ENCODE measurements at places on chromosomes 6 and 20. TPM values are rescaled to one million over a fixed set of nuclear protein-coding genes. Genes with fewer than 3 reads are reported as not detected.

DNA sequence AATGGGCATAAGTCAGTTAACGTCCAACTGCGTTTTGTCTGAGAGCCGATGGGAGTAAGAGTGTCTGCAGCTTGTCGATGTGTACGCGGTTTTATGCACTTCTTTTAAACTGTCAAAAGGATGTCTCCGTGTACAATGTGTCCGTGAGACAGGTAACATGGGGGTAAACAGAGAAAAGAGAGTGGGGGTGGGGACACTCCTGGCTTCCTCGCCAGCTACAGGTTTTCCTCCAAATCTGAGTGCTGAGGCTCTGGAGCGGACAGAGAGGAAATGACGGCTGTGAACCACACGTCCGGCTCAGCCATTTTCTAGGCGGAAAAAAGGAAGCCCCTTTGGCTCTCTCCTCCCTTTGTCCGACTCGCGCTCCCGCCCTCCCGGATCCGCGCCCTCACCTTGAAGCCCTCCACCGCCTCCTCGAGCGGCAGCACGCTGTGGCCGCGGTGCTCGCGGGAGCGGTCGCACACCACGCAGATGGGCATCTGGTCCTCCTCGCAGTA, 916 bp downstream of the TRIM27 start:
- peak; percentile 41 for DNase-seq

DNA sequence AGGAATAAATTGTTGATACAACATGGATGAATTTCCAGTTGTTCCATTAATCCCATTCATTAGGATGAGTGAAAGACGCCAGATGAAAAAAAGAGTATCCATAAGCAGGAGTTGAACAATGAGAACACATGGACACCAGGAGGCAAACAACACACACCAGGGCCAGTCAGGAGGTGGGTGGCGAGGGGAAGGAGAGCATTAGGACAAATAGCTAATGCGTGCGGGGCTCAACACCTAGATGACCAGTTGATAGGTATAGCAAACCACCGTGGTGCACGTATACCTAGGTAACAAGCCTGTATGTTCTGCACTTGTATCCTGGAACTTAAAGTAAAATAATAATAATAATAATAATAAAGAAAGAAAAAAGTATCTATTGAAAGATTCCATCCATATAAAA, 11.1 kb downstream of the PCED1A start:
- DNase-seq = no peak

DNA sequence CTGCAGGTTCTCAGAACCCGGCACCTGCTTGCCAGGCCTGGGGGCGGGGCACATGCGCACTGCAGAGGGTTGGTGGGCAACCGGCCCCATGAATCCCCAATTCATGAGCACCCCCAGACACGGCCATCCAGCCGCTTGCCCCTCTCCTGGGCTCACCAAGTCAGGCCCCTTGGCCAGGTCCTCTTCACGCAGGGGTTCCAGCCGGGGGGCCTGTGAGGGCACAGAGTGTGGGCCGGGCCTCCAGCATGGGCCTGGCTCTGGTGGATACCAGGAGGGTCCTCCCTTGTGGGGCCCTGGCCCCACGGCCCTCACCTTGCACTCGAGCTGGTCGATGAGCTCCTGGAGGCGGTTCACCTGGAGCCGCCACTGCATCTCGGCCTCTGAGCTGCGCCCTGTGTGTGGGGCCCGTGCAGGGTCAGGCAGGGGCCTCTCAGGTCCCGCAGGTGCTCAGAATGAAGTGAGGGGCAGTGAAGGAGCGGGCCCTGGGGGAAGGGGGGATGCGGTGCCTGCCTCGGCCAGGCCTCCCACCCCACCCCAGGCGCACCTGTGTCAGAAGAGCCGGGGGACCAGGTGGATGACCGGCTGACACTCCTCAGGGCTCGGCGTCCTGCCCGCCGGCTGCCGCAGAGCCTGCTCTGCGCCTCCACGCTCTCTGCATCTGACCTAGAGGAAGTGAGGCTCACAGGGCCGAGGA, 2.6 kb upstream of the C20orf144 start:
- no peak for DNase-seq

GRCh38 chr20:50467718-50468356, 42.3 kb upstream of the PTPN1 start:
- peak; percentile 40 for DNase-seq

DNA sequence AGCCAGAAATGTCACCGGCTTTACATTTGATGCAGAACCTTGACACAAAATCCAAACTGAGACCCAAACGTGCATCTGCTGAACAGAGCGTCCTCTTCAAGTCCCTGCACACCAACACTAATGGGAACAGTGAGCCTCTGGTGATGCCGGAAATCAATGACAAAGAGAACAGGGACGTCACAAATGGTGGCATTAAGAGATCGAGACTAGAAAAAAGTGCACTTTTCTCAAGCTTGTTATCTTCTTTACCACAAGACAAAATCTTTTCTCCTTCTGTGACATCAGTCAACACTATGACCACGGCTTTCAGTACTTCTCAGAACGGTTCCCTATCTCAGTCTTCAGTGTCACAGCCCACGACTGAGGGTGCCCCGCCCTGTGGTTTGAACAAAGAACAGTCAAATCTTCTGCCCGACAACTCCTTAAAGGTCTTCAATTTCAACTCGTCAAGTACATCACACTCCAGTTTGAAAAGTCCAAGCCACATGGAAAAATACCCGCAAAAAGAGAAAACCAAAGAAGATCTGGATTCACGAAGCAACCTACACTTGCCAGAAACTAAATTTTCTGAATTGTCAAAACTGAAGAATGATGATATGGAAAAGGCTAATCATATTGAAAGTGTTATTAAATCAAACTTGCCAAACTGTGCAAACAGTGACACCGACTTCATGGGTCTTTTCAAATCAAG, 108.4 kb downstream of the RTN4IP1 start:
- DNase-seq = no peak

DNA sequence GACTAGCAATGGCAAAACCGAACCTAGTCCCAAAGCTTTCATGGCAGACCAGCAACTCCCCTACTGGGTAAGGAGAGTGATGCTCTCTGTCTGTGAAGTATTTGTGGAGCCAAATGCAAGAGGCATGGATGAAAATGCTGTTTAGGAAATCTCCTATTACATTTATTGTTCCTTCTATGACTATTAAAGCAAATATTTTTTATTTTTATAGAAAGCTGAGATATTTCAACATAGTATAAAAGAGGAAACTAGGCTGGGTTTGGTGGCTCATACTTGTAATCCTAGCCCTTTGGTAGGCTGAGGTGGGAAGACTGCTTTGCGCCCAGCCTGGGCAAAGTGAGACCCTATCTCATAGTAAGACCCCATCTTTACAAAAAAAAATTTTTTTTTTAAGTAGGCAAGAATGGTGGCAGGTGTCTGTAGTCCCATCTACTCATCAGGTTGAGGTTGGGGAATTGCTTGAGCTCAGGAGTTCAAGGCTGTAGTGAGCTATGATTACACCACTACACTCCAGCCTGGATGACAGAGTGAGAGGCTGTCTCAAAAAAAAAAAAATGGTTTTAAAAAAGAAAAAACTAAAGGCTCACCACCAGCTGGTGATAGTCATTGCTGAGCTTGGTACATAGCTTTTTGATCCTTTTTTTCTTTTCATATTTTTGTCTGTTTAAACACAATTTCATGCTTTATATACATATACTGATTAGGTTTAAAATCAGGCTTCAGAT, 11.3 kb downstream of the KDM1B start:
- DNase-seq = no peak

DNA sequence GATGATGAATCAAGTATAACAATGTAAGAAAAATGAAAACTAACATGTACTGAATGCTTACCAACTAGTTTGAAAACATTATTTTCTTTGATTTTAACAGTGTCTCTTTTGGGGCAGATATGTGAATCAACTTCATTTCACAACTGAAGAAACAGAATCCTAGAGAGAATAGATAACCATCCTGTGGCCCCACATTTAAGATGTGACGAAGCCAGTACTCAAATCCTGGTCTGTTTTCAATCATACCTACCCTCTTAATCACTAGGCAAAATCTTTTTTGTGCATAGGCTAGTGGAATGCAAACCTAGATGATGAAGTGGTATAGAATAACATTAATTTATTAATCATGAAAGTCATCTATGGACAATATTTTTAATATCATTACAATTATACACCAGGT, 371.6 kb upstream of the EPHA7 start:
- DNase-seq = no peak

GRCh38 chr6:145669627-145670034, 65.7 kb downstream of the EPM2A start:
- peak; percentile 13 for DNase-seq

DNA sequence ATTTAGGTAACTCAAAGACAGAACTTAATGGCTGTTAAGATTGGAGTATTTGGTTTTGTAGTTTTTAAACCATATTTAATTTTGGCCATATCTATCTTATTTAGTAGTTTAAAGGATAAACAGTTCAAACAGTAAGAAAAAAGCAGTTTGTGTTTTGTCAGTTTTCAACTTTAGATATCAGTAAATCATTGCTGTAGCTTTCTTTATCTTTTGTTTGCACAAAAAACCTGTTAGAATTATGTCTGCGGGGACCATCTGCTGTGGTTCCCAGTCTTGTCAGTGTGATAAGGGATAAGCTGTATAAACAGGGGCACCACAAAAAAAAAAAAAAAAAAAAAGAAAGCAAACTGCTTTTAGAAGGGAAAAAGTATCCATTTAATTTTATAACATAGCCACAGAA, 40.9 kb downstream of the CDKAL1 start:
- DNase-seq = no peak

DNA sequence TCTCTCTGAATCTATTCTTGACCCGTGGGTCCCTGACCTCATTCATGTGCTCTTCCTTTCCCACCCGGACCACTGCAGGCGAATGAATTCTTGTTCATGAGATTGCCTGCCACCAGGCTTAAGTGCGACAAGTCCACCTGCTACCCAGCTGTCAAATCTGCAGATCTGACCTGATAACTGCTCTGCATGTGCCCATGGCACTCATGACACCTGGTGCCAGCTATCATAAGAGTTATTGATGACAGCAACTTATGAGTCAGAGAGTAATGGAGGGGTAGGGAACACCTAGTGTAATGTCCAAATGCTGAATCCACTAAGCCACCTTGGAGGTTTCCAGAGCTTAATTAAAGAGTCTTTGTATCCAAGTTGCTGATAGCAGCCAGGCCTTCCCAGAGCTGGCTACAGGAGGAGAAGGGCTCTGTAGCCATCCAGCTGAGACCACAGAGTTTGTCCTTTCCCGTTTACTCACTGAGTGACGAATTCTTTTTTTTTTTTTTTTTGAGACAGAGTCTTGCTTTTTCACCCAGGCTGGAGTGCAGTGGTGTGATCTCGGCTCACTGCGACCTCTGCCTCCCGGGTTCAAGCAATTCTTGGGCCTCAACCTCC, 17.4 kb downstream of the SHLD1 start:
- no peak for DNase-seq

DNA sequence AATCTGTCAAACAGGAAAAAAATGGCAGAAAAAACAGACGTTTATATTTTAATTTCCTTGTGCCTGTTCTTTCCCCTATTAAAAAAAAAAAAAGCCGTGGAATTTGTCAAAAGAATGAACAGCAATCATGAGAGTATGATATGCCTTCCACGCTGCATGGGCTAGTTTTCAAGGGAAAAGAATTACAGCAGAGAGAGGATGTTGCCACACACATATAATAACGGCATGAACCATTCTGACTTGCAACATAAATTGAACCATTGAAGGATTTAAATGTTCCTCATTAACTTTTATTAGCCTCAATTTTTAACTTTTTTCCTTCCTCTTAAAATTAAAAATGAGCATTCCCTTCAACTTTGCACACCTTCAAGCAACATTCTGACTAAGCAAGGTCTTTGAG, 301.8 kb downstream of the FOXC1 start:
- DNase-seq = no peak

DNA sequence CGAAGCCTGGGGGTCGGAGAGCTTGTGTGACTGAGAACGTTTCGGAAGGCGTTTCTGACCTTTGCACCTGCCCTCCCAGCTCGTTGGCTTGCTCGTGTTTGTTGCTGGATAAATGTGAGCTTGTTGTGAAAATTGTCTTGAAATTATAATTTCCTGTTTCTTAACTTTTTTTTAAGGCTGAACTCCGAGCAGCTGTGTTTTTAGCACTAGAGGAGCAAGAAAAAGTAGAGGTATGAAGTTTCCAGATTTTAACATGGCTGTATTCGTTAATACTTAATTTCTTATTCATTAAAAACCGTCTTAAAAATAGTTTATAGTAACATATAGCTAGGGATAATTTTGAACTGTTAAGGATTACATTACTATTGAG, 672 bp downstream of the CEP43 start:
- no peak for DNase-seq

DNA sequence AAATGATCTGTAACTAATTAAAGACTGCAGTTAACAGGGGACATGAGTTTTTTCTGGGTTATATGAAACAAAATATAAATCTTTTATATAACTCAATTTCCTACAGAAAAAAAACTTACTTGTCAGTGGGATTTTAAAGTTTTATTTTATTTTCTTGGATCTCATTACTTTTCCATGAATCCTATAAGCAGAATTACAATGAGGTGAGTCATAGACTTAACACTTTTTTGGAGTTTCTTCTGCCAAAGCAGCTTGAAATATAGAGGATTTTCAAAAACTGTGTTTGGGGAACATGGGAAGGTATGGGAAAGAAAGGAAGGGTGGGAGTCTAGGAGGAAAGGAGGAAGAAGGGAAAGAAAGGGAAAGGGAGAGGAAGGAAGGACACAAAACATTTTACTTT, 130.7 kb downstream of the AIG1 start:
- DNase-seq = no peak

DNA sequence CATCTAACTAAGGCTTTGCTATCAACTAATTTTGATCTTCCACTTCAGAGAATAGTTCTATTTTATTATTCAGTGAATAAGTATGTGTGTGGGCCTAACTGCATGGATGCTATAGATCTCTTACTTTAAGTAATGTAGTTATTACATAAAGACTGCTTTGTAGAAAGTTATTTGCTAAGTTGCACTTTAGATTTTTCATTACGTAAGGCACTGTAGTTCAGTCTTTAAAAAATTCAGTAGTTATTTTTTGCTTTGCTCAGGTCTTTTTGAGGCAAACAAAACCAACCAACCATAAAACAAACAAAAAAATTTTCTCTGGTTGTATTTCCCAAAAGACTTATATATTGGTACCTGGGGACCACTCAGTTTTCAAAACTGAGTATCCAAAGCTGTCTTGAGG, 53.0 kb downstream of the KCNQ5 start:
- DNase-seq = no peak

Gene HCRTR2
- not detected for total RNA-seq

Gene NOX3
- not detected for total RNA-seq

Gene NMBR
- not detected for total RNA-seq

Gene PTCRA
- not detected for total RNA-seq

Gene SRF
- 20.9 TPM for total RNA-seq

Gene EFCAB8
- total RNA-seq = not detected

Gene SLC22A23
- 0.12 TPM for total RNA-seq

Gene MOXD1
- 1.9 TPM for total RNA-seq

Gene TRIM31
- not detected for total RNA-seq

Gene SIM1
- total RNA-seq = 1.7 TPM
